ENCODE measurements at places on chromosomes 3 and 15.

GRCh38 chr3:110738531-110738930 lies 333.1 kb upstream of the NECTIN3 start:
- DNase-seq = peak; percentile 4

GRCh38 chr15:41437448-41437847 lies 20.6 kb downstream of the RTF1 start:
- DNase-seq = no peak

DNA sequence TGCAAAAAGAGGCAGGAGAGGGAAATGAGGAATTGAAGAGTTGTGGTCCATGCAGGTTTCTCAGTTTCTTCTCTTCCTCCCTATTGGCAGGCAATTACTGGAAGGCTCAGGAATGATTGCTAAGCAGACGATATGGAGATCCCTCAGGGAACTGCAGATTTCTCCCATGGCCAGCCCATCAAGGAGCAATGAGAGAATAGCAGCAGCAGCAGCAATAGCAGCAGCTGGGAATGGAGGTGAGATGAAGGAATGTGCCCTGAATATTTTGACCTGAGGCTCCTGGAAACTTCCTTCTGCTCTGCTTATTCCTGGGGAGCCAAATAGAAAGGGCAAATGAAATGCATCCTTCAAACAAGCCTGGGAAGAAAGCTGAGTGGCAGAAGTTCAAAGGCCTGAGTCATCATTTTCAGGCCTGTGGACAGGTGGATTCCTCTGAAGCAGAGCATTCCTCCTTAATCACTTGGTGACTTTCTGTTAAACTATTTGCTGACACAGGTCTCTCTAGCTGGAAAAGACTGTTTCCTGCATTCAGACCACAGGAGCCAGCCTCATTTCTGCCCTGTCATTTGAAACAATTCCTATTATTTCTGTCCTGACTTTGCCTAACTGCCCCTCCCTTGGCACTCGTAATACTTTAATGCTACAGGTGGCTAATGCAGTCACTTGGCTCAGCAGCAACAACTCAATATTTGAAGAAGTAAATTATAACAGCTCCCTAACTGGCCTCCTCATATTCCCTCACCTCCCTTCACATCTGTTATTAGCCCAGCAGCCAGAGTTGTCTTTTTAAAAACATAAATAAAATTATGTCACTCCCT lies 146.9 kb upstream of the GADL1 start:
- peak; percentile 83 for DNase-seq

- DNase-seq = peak; percentile 59
Observed at GRCh38 chr15:31471731-31472430, 145.2 kb downstream of the KLF13 start.

GRCh38 chr15:84634228-84634837 lies 19.8 kb downstream of the WDR73 start:
- DNase-seq = no peak

DNA sequence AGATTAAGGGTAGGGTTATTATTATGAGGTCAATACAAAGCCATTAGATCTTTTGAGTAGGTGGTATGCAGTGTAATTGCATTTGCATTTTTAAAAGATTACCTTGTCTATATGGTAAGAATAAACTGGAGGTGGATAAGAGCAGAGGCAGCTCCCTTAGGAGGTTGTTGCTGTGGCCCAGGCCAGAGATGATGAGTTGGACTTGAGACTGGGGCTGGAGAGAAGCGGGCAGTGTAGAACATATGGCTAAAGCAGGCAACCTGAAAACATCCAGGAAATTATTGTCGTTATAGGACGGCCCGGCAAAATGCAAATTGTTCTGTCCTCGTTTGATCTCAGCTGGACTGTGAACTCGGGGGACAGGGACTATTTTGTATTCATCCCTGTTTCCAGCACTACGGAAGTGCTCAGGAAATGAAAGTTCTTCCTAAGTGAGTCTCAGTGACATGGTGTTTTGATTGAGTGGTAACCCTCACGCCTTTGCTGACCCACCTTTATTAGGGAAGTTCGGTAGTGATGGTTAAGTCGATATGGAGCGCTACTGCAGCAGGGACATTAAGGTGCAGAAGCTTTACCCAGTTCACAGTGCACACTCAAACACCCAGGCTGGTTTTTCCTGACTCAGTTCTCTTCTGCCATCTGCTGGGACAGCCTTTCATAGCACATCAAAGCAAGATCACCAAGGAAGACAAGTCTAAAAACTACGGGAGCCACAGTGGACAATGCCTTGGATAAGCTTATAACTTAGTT lies 27.2 kb upstream of the VPS33B start:
- peak; percentile 54 for DNase-seq
